ENCODE measurements at places on chromosomes 13 and 19.

- no peak for DNase-seq
Observed at GRCh38 chr19:14843578-14843977, 5.1 kb downstream of the OR7A10 start.

DNA sequence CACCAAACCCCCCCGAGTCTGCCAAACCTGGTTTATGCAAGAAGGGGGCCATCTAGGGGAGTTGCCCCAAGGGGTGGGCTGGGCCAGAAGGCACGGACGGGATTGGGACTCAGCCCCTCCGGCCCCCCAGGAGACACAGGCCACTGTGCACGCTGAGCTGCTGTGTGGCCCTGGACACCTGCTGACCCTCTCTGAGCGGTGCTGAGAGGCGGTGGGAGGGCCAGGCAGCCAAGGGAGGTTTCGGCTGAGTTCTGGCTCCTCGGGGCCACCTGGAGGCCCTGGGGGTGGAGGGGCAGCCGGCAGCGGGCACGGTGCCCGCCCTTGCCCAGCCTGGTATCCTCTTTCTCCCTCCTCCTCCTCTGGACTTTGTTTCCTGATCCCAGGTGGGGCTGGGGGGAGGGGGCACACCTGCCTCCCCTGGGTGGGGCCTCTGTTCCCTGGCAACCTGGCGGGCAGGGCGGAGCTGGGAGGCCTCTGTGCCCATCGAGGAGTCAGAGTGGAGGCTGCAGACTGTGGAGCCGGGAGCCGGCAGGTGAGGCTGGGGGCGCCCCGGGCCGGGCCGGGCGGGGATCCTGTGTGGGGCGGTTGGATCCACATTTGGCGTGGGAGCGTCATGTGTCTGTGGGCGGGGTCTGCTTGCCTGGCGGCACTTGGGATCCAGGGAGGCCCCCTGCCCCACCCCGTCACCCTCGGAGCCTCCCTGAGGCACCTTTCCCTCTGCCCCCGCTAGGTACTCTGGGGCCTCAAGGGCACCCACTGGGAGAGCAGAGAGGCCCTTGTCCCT, at the start of gene MISP:
Gene MISP (plus strand): TSS at position 473 of the 784 bp plus-strand sequence. CDS start 5,835 bp downstream, outside the sequence.
- no peak for DNase-seq

DNA sequence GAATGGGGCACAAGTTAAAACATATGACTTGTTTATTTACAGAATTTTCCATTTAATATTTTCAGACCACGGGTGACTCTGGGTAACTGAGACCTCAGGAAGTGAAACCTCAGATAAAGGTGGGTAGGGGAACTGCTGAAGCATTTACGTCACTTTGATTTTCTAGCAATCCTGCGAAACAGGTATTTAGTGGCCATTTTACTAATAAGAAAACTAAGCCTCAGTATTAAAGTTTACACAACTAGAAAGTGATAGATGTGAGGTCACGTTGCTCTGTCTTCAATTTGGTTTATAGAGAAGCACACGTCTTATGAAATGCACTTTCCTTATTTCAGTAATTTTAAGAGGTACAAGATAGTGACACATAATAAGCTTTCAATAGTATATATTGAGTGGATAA, 402.8 kb downstream of the FGF9 start:
- DNase-seq: no peak

DNA sequence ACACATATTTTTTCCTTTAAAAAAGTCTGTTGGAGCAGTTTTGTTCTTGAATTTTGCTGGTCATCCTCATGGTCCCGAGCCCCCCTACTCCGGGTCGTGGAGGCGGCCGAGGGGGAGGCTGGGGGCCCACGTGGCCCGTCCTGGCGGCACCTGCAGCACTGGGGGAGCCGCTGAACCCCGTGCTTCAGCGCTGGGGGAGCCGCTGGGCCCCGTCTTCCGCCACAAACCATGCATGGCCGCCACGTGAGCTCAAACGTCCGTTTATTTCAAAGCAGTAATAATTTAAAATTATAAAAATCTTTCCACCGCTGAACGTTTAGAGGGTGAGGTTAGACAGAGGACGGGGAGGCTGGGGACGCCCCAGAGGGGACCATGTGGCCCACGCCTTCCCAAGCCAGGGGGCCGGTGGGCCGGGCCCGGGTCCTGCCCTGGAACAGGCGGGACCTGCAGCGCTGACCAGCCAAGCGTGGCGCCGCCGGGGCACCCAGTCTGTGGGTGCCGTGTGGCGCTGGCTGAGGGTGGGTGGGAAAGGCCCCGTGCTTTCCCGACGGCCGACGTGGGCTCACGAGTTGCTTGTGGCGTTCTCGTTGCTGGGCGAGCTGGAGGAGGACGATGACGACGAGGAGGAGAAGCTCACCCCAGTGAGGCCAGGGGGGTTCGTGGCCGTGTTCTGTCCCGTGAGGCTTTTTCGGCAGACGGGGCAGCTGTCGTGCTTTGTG, 8.0 kb downstream of the FGF22 start:
- no peak for DNase-seq

DNA sequence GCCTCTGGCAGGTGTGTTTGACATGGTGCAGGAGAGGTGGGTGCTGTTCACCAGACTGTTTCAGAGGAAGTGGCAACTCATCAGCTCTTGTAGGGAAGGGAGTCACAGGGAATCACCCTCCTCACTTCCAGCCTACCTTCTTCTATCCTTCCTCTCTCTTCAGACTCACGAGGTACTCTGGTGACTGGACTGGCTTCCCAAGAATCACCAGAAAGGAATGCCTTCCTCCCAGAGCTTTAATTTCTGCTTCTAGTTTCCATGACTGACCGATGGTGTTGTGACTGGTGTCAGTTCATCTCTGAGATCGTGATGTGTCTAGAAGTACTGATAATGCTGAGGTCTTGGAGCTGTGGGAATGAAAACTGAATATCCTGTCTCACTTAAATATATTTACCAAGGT, 247.3 kb downstream of the KCTD12 start:
- no peak for DNase-seq

DNA sequence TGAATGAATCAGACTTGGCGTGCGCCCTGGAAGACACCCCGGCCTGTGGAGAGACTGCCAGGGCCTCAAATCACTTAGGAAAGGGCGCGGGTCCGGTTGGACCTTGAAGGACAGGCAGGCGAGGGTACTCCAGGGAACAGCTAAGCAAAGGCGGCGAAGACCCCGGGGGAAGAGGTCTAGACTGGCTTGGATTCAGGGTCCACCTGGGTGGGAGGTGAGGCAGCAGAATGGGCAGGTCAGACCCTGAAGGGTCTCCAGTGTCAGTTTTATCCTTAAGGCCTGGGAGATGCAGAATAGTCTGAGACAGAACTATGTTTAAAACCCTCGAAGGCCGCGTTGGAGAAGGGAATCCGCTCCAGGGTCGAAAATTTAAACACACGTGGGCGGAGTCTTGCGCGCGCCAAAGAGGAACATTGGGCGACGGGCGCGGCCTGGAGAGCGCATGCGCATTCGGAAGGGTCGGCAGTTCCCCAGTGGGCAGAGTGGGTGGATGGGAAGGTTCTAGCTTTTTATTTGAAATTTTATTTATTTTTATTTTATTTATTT, 567 bp upstream of the SMG9 start:
- peak; percentile 76 for DNase-seq

DNA sequence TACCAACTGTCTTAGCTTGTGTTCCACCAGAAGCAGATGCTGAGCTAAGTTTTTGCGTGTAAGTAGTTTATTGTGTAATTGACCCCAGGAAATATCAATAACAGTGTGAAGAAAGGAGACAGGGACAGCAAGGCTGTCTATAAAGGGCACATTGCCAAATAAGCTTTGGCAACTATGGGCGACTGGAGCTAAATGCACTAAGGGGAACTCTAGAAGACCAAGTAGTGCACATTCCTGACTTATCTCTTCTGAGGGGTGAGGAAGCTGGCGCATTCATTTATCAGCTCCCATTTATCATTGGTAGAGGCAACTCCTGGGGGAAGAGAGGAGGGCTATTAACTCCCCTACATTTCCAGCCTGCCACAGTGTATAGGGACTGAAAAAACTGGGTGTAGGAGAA, 135.0 kb downstream of the DLEU7 start:
- no peak for DNase-seq

GRCh38 chr19:15178629-15179308, 22.0 kb downstream of the NOTCH3 start:
- no peak for DNase-seq

GRCh38 chr13:24868874-24869273, 104.9 kb downstream of the RNF17 start:
- DNase-seq: no peak

DNA sequence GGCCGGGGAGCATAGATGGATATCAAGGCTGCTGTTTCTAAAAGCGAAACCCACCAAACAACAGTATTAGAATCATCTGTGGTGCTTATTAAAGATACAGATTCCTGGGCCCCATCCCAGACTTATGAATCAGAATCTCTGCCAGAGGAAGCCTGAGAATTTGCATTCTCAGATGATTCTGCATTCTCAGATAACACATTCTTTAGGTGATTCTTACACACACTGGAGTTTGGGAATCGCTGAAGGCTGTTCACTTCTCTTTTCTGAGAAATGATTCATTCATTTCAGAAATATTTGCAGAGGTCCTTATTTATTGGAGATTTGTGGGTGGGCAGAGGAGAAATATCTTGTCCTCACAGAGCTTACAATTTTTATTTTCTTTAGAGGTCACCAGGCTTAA, 24.4 kb downstream of the ALOX5AP start:
- no peak for DNase-seq

DNA sequence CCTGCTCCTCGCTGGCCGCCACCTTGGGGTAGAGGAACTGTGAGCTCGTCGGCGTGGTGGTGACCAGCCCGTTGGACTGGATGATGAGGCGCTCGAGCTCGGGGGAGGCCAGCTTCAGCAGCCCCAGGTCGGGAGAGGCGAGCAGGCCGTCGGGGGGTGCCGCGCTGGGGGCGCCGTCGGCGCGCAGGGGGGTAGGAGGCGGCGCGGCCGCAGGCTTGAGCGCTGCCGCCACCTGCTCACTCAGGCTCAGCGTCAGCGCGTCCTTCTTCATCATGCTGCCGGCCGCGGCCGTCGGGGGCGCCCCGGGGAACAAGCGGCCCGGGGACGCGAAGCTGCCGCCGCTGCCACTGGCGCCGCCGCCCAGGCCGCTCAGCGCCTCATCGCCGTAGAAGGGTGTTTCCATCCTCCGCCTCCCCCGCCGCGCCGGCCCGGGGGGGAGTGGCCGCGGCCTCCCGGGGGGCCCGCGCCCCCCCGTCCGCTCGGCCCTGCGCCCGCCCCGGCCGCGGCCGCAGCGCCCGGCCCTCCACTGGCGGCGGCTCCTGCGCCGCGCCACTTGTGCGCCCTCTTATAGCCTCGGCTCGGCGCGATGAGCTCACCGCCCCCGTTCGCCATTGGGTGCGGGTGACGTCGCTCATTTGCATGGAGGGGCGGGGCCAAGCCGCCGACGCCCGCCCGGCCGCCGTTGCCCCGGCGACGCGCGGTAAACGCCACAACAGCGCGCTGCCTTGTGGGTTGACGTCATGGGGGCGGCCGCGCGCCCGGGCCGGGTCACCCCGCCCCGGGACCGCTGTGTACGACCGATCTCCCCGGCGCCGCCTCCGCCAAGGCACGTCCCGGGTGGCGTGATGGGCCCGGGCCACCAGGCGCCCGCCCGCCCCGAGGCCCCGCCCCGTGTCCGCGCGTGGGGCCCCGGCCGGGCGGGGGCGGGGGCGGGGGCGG, at the start of gene JUND:
Gene JUND (minus strand): TSS at position 541 of the 939 bp plus-strand sequence. CDS start 138 bp downstream, at position 403.
- peak; percentile 99 for DNase-seq

DNA sequence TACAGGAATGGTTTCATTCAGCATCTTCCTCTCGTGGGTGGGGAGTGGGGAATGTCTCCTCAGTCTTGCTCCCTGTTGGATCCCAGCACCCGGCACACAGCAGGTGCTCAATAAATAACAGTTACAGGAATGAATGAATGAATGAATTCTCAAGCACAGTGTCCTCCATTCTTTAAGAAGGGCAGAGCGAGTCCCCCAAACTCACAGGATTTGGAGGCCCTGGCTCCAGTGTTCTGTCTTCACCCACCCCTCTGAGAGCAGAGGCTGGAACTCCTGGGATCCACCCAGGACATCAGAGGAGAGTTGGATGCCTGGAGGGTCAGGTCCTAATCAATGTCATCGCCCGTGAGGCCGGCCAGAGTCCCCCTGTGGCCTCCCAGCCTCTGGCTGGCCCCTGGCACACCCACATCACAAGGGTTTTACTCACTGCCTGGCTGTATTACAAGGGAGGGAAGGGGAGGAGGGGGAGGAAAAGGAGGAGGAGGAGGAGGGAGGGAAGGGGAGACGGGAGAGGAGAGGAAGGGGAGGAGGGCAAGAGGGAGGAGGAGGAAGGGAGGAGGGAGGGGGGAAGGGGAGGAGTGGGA, 8.7 kb upstream of the CREB3L3 start:
- no peak for DNase-seq

DNA sequence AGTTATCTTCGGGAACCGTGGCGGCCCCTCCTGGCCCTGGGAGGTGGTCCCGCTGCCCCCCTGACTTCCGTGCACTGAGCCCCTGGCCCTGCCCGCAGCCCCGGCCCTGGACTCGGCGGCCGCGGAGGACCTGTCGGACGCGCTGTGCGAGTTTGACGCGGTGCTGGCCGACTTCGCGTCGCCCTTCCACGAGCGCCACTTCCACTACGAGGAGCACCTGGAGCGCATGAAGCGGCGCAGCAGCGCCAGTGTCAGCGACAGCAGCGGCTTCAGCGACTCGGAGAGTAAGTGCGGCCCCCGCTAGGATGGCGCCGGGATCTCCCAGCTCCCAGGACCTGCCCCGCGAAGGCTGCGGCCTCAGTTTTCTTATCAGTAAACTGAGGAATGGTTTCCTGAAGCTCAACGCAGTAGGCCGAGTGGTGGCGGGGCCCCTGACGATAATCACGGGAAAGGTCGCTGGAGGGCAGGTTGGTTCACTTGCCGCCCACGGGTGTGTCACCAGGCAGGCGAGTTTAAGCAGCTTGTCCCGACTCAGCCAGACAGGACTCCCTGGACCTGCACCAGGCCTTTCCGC, 924 bp downstream of the RGCC start:
- DNase-seq: peak; percentile 39

- no peak for DNase-seq
Observed at GRCh38 chr19:3323026-3323425, 43.4 kb upstream of the NFIC start.

DNA sequence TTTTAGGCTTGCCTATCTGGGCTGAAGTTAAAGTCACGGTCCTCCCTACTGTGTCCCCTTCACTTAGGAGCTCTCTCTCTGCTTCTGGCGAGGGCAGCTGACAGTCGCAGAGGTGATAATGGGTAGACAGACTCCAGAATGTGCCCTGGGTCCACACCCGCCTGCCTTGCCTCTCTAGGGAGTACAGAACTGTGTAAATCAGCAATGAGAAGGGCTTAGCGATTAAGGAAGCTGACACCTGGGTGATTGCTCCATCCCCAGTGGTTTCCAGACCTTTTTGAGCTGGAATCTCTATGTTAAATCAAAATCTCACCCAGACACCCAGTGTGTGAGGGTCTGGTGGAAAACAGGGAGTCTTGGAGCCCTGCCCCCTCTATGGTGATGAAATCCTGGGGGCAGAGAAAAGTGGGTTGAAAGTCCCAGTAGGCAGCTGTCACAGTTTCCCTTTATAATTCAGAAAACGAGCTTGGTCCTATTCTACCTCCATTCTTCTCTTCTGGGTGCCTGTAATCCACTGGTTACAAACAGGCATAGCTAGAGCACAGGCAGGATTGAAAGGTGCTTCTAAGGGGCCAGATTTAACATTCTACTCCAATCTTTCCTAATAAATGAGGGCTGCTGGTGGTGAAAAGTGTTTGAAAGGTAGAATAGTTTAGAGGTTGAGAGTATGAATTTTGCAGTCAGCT, 46.9 kb downstream of the OLFM4 start:
- DNase-seq: peak; percentile 20
